ENCODE measurements at places on chromosomes 3 and 15.
A peak's percentile ranks its signal among the peaks of the same experiment; 100 is the strongest.

DNA sequence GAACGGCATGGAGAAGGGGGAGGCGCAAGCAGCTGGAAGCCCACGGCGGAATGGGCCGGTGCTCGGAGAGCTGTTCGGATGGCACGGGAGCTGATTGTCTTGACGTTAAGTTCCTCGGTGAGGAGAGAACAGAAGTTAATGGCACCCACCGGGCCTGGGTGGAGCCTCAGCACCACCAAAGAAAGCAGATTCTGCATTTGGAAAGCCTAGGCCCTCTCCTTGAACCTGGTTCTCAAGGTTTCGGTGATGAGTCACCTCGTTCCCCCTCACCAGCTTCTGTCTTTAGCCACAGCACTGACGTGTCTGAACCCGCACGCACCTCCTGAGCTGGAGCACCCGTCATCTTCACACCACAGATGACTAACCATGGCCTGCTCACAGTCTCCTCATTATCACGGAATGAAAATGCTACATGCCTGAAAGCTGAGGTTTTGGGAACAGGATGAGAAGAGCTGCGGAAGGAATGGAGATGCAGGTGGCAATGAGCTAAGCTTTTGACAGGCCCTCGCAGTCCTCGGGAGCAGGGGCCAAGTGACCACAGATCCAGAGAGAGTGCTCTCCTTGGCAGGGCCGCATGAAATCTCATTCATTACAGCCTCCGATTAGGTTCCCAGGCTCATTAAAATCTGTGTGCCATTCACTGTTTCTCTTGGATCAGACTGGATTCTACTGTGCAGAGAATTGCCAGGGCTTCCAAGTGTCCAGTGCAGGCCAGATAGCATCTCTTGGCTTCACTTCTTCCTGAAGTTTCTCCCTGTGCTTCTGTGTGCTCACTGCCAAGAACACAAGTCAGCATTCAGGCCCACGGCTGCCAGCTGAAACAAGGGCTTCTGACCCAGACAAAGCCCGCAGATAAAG, 96.3 kb upstream of the DLG1 start:
- peak; percentile 7 for DNase-seq

DNA sequence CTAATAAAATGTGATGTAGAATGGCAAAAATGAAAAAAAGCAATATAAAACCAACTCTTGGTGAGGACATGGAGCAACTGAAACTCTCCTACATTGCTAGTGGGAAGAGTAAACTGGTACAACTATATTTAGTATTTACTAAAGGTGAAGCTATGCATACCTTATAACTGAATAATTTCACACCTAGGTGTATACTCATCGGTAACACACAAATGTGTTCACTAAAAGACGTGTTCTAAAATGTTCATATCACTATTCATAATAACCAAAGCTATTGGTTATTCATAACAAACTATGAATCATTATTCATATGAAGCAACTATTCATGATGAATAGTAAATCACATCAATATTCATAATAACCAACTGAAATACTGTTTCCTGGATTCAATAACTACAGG, 1030.3 kb downstream of the ROBO2 start:
- DNase-seq, result no peak

GRCh38 chr3:38994251-38994650, 57.5 kb downstream of the SCN11A start:
- no peak for DNase-seq

DNA sequence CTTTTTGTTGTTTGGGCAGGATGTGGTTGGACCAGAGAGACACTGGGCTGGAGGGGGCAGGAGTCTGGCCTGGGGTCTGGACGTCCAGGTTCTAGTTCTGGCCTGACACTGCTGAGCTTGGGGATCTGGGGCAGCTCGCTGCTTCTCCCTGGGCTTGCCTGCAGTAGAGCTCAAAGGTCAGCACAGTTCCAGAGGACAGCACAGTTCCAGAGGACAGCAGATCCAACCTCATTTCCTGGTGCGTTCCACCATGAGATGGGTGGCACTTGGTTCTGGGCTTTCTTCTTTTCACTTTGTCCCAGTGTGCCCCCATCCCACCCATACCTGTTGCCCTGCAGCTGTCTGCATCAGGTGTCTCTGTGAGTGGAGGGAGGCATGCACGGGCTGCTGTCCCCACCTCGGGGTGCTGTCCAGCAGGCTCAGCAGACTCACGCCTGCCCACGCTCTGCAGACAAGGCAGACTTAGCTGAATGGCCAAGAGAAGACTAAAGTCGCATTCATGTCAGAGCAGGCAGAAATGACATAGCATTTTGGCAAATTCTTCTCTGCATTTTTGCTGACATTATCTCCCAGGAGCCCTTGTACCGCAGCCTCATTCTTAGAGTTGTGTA, 16.7 kb downstream of the CACNA2D3 start:
- no peak for DNase-seq

DNA sequence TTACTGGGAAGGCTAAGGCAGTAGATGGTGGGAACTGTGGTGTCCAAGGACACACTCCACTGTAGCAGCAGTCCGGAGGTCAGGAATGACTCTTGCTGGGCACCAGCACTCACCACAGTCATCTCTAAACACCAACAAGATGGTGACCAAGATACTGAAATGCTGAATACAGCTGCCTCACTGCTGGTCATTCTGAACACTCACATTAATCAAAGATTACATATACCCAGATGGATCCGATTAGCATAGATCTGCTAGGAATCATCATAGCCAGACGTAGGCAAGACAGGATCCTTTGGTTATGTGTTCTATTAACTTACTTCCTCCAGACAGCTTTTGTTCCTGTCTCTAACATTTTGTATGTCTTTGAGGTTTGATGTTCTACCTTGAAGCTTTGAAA, 134.9 kb upstream of the BFSP2 start:
- no peak for DNase-seq

All from CD4-positive, alpha-beta T cell treated with Interleukin-21 for 1 hour (primary cell).